ENCODE measurements at places on chromosomes 13 and 19.

DNA sequence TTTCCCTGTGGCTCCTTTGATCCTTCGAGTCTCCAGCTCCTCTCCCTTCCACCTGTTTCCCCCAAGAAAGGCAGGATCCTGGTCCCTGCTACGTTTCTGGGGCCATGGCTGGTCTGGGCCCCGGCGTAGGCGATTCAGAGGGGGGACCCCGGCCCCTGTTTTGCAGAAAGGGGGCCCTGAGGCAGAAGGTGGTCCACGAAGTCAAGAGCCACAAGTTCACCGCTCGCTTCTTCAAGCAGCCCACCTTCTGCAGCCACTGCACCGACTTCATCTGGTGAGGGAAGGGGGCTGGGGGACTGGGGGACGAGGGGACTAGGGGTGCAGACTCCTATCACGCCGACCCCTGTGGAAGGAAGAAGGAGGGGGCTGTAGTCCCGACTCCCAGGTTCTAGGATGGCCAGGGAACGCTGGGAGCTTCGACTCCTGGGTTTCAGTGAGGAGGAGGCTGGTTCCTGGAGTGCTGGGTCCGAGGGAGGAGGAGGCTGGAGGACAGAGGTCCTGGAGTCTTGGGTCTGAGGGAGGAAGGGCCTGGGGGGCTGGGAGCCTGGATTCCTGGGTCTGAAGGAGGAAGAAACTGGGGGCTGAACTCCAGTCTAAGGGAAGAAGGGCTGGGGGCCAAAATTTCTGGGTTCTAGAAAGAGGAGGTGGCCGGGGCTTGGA lies 524 bp downstream of the PRKCG start:
- no peak for DNase-seq

DNA sequence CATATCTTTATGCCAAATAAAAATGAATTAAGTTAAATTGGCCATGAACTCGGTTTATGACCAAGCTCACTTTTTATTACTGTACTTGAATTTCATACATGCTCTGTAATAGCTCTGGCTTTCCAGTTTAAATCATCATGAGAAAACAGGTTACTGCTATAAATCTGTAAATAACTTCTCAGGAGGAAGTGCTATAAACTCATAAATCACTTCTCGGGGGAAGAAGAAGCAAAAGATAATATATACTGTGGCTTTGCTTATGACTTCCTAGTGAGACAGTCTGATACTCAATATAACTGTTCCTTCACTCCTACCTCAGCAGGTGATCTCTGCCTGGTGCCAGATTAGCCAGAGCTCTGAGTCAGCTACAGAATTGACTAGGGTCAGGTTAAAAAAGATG lies 12.5 kb downstream of the SUPT20H start:
- DNase-seq = no peak

GRCh38 chr13:106619688-106620555 lies 52.0 kb upstream of the ARGLU1 start:
- peak; percentile 18 for DNase-seq

DNA sequence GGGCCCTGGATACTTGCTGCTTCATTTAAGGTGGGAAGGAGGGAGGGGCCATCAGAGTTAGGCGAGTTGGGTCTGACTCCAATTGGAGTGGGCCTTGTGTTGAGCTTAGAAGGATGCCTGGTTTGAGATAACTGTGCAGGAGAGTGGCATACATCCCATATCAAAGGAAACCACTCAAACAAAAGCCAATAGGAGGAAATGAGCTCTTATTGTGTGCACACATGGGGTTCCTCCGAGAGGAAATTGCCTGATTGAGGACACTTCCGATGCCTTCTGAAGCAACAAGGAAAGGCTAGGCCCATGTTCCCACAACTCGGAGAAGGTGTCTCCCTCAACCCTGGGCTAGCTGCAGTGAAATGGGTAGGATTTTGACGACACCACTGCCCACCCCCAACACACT lies 19.6 kb downstream of the MBNL2 start:
- DNase-seq = no peak

DNA sequence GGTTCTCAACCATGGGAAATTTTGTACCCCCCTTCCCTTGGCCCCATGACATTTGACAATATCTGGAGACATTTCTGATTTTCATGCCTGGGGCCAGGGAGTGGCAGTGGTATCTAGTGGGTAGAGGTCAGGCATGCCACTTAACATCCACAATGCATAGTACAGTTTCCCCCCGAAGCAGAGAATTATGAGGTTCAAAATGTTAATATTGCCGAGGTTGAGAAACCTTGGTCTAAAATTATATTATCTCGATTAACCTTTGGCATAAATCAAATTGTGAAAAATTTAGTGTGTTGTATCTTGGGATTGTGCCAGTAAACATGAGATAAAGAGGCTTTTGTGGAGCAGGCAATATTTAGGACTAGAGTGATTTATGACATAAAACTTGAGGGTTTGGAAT lies 147.9 kb downstream of the LMO7 start:
- no peak for DNase-seq

DNA sequence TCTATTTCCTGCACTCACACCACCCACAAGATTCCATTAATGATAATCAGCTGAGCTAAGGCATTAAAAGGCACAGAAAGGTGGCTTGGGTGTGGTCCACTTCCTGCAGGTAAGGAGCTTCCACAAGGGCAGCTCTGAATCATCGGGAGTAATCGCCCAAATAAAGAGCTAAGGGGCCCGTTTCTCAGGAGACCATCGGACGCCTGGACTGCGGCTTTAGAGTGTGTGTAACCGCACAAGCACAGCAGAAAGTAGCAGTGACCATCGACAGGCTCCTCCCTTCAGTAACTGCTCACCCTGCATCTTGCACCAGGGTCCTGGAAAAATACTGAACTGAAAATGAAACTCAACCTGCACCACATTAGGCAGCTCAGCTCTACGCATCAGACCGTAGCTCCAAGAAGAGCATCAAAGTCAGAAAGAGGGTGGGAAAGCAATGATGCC lies 6.0 kb downstream of the STK24 start:
- DNase-seq = peak; percentile 20

DNA sequence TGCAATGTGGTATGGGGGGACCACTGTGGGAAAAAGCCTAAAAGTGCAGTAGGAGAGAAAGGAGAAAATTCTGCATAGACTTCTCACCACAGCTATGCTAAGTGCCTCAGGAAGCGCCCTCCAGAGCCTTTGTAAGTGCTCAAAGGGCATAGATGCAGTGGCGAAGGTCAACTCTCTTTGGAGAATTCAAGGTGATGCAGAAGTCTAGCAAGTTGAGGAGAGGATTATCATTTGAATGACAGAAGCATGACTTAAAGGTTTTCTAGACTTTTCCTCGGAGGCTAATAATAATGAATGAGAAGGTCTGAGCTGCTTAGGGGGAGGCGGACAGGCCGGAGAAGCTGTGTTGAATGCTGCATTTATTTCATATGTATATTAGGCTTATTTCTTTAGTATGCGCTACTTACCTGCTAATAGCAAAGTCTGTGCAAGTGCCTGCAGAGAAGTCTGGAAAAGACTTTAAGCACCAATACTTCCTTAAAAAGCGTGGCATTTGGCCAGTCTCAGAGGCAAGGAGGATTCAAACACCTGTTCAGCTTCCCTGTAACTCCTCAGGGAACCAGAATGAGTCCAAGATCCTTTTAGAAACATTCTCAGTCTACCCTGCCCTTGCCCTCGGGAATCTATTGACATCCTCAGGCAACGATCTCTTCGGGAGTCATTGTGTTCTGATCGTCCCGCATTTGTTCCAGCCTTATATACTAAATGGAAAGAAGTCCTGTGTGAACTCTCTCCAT lies 56.2 kb downstream of the FLT1 start:
- no peak for DNase-seq

GRCh38 chr19:37987356-37988332 lies 80.6 kb downstream of the SIPA1L3 start:
- DNase-seq = no peak

DNA sequence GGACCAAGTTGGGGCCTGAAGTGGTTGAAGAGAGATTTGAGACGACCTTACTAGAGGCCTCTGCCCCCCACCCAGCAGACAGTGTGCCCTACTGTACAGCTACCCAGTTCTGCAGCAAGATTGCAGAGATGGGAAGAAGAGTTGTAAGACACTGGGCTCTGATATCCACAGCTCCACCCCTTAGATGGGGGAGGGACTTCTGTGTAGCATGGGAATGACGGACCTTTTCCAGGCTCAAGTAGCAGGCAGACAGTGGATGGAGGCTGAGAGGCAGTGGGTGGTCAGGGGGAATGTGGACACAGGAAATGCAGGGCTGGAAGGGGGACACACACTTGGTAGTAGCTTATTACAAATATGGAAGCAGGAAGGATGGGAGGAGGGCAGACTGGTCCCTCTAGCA lies 13.0 kb downstream of the LRFN3 start:
- DNase-seq = no peak

- DNase-seq = no peak
Measured at GRCh38 chr19:35118268-35119020, 2.8 kb downstream of the FXYD3 start.

Measured in HuH-7.5 (cell line).